M059J (cell line): ENCODE measurements at places on chromosomes 2 and 18.

GRCh38 chr2:241904011-241904718 lies 34.6 kb downstream of the RTP5 start:
- DNase-seq: no peak

DNA sequence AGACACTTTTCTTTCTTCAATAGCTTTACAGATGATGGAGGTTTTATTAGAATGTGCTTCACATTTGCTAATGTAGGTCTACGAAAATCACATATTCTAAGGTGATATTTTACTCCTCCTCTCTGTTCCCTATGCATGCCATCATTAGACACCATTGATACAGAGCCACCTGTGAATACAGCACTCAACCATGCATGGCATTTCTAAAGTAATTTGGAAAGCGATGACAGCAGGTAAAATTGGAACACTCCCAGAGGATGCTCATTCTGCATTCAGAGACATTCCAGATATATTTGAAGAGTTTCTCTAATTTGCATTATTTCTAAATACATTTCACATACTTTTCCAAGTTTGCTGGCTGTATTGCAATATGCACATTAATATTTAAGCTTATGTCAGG lies 65.3 kb upstream of the RIT2 start:
- no peak for DNase-seq

DNA sequence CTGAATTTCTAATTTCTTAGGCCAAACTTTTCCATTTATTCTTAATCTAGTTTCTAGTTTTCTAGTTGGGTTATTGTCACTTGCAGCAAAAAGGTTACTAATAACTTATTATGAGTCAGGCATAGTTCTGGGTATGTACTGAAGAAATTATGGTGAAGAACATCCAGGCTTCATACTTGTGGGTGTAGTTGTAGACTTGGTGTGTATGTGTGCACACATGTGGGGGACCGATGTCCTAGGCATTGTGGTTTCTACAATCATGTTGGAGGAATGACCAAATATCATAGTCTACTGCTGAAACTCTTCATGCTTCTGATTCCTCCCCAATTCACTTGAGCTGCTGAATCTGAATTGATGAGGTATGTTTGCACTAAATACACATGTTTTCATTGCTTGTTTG lies 141.2 kb downstream of the PMAIP1 start:
- DNase-seq: no peak

DNA sequence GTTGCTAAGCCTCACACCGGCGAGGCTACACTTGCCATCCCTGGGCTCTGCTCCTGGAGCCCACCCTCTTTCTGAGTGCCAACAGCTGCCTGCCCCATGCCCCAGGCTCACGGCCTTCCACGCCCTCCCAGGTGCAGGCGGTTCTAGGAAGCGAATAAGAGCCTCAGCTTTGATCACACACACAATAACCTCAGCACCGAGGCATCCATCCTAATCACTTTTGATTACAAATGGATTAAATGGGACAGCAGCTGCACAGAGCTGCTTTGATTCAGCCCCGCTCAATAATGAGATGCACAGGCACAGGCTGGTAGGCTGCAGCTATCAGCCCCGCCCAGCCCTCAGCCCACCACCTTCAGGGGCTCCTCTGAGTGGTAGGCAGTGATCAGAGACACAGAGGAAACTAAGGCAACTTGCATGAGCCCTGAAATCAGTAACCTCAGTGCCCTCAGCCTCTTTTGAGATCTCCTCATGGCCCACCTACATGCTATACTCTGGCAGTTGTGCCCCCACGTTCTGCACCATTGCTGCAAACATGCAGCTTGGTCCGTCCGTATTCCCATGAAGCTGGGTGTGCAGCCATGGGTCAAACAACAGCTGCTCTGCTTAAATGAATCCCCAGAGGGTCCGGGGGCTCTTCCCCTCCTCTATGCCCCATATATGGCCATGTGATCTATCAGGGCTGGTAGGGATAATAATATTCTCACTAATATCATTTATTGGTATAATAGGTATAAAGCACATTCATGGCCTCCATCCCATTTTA lies 171.4 kb downstream of the SETBP1 start:
- no peak for DNase-seq

GRCh38 chr2:48016225-48017019 lies 110.1 kb upstream of the FBXO11 start:
- no peak for DNase-seq

DNA sequence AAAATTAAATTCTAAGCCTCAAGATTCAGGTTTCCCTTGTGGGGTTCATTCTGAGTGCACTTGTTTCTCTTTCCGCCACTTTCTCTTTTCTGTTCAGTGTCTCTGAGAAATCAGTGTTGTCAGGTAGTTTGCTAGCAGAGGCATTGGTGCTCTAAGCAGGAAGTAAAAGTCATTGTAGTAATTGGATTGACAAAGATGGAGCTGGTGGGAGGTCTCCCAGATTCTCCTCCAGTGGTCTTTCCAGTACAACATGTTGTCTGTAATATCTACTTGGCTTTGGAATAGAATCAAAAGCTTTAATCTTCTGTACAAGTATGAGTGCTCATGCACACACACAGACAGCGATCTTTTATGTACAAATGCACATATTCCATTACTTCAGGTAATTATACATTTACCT lies 135.6 kb downstream of the KLHL14 start:
- no peak for DNase-seq

GRCh38 chr2:231455222-231455621 lies 9.1 kb downstream of the NCL start:
- no peak for DNase-seq

DNA sequence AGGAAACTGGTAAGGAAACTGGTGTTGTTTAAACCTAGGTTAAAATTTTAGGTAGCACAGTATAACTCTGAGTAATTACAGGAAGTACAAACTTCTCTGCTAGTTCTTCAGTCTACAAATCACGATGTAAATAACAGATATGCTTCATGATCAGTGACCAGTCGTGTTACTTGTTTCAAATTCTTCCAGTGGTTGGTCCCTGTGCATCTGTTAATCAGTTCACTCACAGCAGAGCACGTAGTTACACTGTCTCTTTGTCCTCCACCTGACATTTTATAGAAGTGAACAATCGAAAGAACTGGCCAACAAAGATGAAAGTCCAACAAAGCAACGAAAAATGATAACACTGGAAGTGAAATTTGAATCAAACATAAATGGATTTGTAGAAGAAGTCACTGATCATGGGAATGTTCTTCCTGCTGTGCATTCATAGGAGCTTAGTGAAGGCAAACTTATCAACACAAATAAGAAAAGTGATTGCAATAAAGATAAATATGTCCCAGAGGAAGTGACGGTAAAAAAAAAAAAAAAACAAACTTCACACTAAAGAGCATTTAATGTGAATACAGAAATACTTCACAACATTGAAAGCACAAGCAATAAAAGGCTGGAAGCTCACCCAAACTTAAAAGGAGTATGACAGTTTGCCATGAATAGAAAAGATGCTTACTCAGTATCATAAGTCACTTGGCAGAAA lies 7.0 kb downstream of the EIF2AK2 start:
- no peak for DNase-seq

GRCh38 chr18:4208366-4208765 lies 246.7 kb downstream of the DLGAP1 start:
- DNase-seq: no peak

DNA sequence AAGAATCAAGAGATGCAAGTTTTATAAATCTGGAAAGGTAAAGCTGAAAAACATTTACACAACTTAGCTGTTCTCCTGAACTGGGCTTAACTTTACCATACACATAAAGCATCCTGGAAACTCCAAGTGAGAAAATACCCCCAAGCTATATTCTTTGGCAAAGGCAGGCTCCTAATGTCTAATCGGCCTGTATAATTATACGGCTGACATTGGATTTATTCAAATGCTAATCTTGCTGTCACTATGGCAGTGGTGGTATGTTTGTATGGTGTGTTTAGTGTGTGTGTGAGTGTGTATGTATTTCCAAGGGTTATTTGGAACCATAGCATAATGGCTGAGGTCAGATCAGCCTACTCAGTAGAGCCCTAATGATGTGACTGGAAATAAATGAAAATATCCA lies 1031.8 kb upstream of the ZEB2 start:
- DNase-seq: peak; percentile 1

DNA sequence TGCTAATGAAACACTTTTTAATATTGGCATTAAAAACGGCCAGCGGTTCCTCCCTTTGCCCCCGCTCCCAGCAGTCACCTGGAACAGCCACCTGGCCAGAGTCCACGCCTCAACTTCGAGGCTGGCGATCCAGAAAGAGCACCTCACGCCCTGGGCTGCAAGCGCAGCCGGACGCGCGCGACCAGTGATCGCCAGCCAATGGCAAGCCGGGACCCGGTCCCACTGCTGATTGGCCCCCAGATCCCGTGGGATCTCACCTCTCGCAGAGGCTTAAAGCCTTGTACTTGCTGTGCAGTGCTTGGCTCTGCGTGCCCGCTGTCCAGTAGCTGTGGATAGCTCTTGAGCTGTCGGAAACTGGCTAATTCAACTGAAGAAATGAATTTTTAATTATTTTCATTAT lies 4.1 kb upstream of the RBM45 start:
- no peak for DNase-seq

DNA sequence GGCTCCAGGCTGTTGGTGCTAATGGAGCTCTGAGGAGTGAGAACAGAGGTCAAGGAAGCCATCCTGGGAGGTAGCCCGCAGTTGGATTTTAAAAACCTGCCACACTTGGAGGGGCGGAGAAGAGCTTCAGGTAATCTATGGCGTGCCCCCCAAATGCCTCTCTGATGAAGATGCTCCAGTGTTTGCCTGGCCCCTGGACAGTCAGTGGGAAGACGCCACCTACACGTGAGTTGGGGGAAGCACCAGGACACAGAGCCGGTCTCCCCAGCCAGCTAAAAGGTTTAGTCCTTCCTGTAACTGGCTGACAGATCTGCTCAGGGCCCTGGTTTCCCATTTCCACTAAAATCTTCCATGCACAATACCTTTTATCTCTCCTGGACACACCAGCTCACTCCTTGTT lies 225.0 kb downstream of the TTC32 start:
- no peak for DNase-seq

DNA sequence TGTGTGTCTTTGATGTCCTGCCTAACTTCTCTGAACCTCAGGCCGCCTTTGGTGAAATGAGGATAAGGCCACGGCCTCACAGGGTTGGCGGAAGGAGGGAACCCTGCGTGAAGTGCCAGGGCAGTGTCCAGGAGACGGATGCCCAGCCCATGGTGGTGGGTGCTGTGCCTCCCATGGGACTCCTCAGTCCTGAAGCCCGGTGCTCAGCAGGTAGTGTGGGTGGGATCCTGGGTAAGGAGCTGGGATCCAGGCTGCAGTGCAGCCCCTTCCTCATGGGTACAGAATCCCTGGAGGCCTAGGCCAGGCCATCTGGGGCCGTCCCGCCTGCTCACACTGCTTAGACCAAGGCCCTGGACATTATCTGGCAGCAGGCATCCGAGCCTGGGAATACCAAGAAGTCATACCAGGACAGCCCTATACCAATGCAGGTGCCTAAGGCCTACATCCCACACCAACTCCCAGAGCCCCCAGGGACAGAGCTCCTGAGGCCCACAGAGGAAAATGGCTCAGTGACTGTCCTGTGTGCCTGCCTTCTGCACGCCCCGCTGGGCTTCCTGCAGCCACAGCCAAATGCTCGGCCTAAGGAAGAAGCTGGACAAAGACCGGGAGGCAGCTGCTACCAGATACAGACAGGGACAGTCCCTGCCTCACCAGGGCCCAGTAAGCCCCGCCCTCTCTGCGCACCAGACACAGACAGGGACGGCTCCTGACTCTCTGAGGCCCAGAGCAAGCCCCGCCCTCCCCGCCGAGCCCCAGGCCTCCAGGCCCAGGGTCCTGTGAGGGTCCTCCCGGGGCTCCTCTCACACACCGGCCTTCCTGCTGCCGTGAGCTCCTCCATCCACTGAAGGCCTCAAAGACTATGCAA lies 78.0 kb downstream of the NDUFA10 start:
- no peak for DNase-seq

GRCh38 chr2:102268510-102269199 lies 42.7 kb upstream of the IL1RL1 start:
- DNase-seq: no peak

- no peak for DNase-seq
These were observed 12.1 kb downstream of the SERTAD2 start for GRCh38 chr2:64641599-64641998.

DNA sequence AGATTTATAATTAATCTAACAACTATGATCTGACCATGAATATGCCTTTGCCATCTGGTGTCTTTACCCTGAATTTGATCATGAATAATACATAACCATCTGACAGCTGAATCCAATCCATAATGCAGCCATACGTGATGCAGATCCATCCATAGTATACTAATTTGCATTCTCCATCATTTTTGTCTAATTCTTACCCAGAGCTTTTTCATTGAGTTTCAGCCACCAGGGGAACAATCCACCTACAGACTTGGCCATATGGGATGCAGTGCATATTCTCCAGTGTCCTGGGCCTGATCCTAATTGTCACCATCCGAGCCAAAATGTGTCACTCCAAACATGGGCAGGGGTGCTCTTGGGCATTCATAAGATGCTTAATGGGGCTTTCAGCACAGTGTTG lies 227.2 kb upstream of the CRIM1 start:
- DNase-seq: no peak

- peak; percentile 51 for DNase-seq
These were observed 25.9 kb downstream of the BOK start for GRCh38 chr2:241584436-241584835.

- DNase-seq: no peak
These were observed 510 bp downstream of the RNF149 start for GRCh38 chr2:101307950-101308431.

DNA sequence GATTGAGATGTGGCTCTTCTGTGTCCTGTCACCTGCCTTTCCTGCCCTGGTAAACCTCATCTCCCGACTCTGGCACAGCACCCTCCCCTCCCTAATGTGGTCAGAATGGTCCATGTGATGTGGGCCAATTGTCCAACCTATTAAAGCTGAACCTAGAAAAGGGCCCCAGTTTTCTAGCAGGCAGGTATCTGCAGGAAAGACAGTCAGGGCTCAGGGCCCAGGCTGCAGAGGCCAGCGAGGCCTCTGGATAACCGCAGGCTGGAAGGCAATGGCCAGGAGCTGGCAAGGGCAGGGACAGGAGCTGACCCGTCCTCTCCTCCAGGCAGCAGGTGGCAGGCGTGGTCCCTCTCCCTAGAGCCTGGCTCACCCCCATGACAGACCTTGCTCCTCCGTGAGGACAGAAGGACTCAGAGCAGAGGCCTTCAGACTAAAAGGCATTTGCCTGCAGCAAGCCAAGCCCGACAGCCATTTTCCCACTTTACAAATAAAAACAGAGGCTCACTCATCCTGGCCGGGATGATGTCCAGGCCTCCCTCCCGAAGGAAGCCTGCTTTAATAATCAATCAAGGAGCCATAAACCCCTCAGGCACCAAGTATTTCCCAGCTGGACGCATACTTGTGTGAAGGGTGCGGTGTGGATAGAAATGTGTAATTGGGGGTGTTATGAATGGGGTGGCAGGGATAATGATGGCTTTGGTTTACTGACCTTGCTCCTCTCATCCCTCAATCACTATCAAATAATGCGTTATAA lies 107.1 kb downstream of the TWIST2 start:
- DNase-seq: no peak

- DNase-seq: no peak
These were observed 49.7 kb downstream of the TSN start for GRCh38 chr2:121804997-121805765.

DNA sequence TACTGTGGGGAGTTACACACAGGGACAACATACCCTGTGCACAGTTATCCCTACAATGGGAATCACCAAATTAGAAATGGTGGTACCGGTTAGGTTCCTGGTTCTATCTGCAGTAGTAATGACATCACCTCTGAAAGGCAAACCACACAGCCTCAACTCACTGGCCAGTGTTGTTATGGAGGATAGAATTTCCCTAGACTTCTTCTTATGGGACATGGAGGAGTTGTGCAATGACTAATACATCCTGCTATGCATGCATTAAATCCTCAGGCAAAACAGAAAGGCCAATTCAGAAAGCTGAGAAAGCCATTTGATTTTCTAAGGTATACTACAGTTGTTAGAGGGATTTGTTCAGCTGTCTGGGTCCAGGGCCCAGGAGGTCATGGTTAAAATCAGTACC lies 439.3 kb downstream of the TMX3 start:
- DNase-seq: peak; percentile 94
